ENCODE measurements at places on chromosomes 11 and 22.

DNA sequence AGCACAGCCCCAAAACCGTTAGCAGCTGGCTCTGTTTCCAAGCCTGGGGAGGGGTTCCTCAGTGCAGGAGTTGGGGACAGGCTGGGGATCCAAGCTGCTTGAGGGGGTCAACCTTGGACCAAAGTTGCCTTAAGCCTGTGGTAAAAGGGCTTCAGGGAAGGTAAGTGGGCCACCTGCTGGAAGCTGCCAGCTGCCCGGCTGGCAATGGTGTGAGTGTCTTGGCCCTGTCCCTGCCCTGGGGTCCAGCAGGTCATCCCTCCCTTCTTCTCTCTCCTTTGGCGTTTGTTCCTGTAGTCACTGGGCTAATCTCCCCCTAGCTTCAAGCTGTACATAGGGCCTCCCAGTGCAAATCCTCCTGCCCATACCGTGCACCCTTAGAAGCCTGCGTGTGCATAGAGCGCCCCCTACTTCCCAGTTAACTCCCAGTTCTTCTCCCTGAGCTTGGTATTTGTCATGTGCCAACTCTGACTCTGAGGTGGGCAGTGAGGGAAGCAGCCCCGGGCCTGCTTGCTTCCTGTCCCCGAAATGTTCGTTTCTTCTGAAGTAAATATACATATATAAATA is 4.4 kb downstream of the TMEM258 start:
- DNase-seq, result no peak

- DNase-seq, result no peak
These were observed 23.2 kb downstream of the NF2 start for GRCh38 chr22:29626497-29627195.

- no peak for DNase-seq
These were observed 43.5 kb upstream of the TP53I11 start for GRCh38 chr11:44993971-44994704.

- DNase-seq, result no peak
These were observed 441.2 kb upstream of the ANO3 start for GRCh38 chr11:25890626-25891260.

DNA sequence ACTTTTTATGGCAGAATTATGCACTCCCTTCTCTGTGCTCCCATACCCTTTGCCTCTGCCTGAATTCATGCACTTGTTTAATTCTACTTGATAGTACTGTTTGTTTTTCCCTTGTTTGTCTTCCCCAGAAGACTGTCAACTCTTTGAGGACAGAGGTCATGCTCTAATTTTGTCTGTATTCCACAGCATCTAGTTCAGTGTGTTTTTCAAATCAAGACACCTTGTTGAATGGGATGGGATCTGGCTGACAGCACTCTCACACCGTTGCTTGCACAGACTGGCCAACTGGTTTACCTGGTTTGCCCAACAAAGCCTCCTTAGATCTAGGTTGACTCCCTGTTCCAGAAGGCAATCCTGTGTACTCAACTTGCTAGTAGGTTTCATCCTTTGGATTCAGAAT is 121.2 kb upstream of the TIMP3 start:
- no peak for DNase-seq

DNA sequence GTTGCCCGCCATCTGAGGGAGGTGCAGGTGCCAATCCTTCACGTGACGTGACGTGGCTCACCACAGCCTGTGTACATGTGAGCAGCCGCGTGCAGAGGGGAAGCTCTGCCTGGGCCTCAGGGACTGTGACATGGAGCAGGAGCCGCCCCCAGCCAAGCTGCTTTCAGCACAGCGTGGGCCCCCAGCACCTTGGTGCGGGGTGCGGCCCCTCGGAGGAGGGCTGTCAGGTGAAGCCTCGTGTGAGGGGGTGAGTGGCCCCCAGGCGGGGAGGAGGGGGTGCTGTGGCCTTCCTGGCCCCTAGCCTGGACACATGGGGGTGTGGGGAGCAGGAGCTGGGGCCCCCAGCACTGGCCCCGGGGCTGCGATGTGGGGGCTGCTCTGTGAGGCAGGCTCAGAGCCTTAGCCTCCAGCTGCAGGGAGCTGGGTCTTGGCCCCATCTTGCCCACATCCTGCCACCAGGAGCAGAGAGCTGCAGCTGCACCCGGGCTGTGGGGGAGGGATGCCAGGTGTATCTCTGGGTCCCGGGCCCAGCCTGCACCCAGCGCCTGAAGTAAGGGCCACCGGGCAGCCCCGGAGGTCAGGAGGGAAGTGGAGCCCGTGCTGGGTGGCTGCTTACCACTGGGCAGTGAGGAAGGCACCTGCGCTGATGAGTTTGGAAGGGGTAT is at the start of gene ADORA2A:
Gene ADORA2A, plus strand, starts transcription at position 100 of the 665 bp plus-strand sequence. CDS start 5,806 bp downstream, outside the sequence.
- peak; percentile 77 for DNase-seq

GRCh38 chr22:19799322-19800190 is 39.0 kb downstream of the TBX1 start:
- DNase-seq, result no peak

DNA sequence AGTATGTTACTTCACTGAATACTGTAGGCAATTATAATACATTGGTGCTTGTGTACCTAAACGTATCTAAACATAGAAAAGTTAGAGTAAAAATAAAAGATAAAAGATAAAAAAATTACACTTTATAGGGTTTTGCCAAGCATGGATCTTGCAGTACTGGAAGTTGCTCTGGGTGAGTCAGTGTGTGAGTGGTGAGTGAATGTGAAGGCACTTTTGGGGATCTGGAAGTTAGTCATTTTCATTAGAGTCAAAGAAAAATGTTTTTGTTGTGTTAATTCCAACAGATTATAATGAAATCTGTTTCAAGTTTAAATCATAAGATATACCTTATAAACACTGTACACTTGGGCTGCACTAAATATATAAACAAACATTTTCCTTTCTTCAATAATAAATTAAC is 3.3 kb downstream of the SLC22A25 start:
- no peak for DNase-seq

DNA sequence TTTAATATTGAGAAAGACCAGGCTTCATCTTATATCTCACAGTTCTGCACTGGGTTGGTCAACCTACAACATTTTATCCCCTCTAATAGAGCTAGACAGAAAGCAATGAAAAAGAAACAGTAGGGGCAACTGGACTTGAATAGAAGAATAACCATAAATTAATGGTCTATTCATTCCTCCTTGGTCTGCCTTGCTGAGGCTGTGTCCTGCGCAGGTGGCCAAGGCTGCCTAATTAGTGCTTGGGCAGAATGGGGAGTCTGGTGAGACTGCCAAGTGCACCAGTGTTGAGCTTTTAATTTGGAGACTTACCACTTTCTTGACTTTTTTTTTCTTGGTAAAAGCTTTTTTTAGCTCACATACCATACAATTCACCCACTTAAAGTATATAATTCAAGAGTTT is 35.0 kb upstream of the SPON1 start:
- no peak for DNase-seq

GRCh38 chr22:33537059-33537458 is 383.2 kb downstream of the LARGE1 start:
- no peak for DNase-seq

DNA sequence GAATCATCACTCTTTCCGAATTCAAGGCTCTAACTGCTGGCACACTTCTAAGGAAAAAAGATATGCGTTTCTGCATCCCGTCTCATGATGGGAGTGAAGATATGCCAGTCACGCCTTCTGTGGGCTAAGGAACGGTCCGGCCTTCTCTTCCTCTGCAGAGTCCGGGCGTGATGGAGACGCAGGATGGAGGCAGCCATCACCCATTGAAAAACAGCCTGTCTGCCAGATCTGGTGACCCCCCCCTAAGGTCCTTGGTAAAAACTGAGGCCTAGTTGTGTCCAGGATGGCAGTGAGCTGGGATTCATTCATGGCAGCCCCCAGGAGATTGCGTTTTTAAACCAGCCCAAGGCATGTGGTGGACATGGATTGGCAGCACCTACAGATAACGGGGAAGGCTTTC is 6.9 kb upstream of the EFCAB6 start:
- no peak for DNase-seq

DNA sequence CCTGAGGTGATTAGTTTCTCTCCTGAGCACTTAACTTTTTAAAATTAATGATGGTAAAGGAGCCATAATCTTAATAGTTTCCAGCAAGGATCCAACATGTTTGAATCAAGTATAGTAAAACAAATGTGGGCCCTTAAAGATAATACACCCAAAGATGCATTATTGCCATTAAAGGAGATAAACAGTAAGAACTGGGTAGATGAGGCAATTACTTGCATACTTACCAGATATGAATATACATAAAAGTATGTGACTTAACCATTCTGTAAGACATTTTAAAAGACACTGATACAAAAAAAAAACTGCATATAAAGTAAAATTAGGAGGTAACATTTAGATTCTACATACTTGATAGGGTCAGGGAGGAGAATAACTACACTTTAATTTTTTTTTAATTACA is 48.2 kb downstream of the CADM1 start:
- DNase-seq, result no peak

DNA sequence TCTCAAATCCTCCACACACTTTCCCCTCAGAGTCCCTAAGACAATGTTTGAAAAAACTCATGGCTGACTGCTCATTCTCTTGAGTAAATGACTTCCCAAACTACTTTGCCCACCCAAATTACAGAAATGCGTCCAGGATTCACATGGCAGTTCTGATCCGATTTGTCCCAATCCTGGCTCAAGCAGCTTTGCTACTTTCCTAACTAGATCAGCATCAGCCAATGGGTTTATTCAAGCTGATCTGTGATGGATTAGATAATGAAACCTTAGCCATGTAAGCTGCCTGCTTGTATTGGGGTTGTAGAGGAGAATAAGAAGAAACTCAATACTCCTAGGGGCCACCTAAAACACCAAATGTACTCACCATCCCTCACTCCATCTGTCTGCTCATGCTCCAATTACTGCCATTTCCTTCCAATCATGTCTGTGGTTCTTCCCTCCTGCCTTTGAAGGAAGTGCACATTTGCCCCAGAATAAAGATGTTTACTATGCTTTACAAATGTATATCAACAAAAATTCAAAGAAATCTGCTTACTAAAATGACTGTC is 6.9 kb downstream of the RBFOX2 start:
- DNase-seq, result no peak

DNA sequence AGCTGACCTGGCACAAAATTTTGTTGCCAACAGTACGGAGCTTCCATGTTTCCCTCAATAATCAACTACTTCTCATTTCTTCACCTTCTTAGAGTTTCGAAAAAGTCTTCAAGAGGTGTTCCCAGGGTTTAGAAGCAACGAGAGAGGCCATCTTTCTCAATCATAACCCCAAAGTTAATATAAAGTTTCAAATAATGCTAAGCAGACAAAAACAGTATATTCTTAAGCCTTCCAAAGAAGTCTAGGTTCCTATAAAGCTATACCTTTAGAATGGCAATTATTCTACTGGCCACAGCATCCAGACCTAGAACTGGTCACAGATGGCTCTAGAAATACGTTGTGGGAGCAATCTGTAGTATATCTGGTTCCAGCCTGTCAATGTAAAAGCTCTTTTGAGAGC is 16.9 kb downstream of the DDX6 start:
- DNase-seq, result no peak

DNA sequence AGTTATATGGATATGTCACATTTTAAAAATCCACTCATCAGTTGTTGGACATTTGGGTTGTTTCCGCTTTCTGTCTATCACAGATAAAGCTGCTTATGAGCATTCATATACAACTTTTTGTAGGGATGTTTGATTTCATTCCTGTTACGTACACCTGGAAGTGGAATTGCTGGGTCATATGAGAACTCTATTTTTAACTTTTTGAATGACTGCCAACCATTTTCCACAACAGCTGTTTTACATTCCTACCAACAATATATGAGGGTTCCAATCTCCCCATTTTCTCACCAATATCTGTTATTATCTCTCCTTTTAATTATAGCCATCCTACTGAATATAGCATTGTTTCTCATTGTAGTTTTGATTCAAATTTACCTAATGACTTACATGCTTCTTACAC is 172.0 kb downstream of the UVRAG start:
- DNase-seq, result no peak

GRCh38 chr11:60919320-60919719 is 4.9 kb upstream of the TMEM132A start:
- DNase-seq, result no peak

DNA sequence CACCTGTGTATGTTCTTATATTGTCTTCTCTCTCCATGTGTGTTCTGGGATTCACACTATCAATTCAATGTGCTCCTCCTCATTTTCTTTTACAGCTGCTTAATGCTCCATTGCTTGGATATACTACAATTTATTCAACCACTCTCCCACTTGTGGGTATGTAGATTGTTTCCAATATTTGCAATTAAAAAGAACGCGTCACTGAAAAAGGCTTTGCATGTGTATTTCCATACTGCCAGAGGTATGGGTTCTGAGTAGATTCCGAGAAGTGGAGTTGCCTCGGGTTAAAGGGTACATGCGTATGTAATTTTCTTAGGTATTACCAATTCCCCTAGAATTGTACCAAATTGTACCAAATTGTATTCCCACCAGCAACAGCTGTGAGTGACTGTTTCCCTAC is 7.0 kb upstream of the CAPN5 start:
- no peak for DNase-seq

GRCh38 chr11:9861860-9862725 is 198.2 kb downstream of the SWAP70 start:
- DNase-seq, result peak; percentile 24

- DNase-seq, result no peak
These were observed 562 bp downstream of the ZBED4 start for GRCh38 chr22:49853981-49854831.

GRCh38 chr11:130553306-130553705 is 104.9 kb downstream of the ADAMTS15 start:
- no peak for DNase-seq

- DNase-seq, result no peak
These were observed at the start of gene JHY for GRCh38 chr11:122882189-122882856. JHY (plus strand) TSS chr11:122882759; CDS start chr11:122885850, 3,091 bp downstream.

Measured in stimulated activated naive CD4-positive, alpha-beta T cell treated with Interleukin-2 at 50 U/mL for 16 hours (primary cell).